Thyroid gland (tissue), 4 donors: ENCODE measurements at places on chromosomes 11 and 22. TPM values are rescaled to one million over a fixed set of nuclear protein-coding genes. Genes with fewer than 3 reads are reported as not detected.

DNA sequence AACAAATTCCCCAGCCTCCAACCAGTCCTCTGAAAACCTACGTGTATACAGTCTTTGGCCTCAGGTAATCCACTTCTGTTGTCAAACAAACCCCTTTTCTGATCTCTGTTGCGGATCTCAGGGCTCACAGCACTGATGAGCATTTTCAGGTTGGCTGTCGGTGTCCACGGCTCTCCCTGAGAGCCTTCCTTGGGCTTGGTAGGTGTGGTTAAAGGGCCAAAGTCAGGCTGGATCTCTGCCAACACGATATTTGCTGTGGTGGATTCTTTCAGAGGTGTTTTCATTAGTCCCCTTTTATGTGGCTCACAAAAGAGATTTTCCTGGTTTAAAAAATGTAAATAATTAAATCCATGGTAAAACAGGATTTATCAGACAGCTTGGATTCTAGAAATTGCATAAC is 2.9 kb downstream of the E2F8 start:
- no peak for DNase-seq

- no peak for DNase-seq
Observed at GRCh38 chr11:109383306-109383705, 38.7 kb upstream of the C11orf87 start.

DNA sequence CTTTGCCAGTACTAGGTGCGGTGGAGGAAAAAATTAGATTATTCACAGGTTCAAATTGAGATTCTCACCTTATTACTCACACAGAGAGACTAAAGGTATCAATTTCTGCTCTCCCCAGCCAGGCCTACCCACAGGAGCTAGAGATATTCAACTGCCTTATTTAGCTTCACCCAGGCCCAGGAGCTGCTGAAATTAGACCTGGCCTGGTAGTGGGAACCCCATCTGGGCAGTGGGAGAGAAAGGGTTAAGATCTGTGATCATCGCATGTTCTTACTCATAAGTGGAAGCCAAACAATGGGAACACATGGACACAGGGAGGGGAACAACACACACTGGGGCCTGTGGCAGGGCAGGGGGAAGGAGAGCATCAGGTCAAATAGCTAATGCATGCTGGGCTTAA is 20.9 kb upstream of the MICAL2 start:
- DNase-seq: no peak

GRCh38 chr22:46051646-46052045 is 74.7 kb upstream of the WNT7B start:
- no peak for DNase-seq

GRCh38 chr11:25860677-25861450 is 471.1 kb upstream of the ANO3 start:
- no peak for DNase-seq

DNA sequence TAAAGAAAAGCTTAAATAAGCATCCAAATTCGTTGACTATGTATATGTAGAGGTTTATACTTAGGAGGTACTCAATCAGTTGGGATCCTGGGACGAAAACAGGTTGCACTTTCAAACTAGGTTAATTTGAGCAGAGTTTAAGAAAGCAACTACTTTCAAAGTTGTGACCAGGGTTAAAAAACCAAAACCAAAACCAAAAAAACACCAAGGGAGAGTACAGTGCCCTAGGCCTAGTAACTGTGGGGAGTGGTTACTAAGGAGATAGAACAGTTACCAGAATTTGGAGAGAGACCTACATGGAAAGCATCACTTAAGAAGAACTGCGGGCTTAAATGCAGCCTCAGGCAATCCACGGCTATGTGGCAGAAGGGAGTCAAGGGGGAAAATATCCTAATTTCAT is 148.3 kb downstream of the JRKL start:
- DNase-seq: no peak

GRCh38 chr11:36339888-36340287 is 43.8 kb downstream of the PRR5L start:
- DNase-seq: no peak

DNA sequence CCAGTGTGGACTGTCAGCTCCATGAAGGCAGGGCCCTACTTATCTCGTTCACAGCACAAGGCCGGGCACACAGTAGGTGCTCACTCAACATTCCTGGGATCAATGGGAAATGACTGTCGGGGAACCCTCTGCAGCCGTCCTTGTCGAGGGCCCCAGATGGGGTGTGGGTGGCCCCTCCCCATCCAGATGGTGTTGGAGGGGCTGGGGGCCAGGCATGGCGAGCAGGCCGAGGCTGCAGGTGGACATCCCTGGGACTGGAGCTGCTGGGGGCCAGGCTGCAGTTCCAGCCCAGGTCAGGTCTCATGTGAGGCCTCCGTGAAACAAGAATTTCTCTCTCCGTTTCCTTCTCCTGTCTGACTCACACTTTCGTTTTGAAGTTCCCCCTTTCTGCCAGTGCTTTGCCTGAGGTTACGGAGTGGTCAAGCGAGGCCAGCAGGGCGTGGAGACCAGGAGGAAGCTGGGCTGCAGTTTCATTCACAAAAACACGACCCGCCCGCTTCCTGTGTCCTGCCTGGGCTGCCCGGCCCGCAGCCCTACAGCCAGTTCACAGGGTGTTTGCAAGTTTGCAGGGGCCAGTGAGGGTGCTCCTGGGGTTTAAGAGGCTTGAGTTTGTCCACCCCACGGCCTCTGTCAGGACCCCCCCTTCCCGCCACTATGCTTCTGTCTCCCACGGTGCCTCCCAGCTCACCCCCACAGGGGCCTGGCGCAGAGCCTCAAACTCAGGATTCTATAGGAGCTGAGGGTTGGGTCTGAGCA is 4.5 kb downstream of the MYEOV start:
- peak; percentile 86 for DNase-seq

DNA sequence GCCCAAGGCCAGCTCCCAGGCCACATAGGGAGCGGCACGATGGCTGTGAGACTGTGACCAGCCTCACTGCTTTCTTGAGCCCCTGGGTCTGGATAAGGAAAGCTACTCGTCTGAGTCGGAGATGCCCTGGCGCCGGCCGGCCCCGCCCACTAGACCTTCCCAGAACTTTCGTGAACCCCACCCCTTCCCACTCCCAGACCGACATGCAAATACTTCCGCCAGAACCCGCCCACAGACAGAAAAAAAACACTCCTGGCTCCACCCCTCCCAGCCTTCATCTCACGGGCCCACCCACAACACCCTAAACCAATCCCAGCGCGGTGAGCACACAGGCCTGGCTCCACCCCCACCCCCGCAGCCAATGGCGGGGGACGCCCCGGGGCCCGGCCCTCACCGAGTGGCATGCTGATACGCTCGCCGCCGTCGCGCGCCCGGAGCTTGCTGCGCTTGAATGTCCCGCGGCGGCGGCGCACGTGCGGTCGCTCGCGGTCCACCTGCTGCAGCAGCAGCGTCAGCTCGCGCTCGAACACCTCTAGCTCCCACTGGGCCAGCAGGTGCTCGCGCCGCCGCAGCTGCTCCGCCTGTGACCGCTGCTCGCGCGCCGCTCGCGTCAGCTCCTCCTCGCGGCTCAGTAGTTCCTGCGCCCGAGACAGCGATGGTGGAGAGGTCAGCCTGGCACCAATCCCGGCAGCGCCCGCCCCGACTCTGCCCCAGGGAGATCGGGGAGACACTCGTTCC is 7.0 kb downstream of the MAP3K11 start:
- peak; percentile 97 for DNase-seq

- DNase-seq: no peak
Observed at GRCh38 chr22:37508431-37508992, 10.7 kb downstream of the CARD10 start.

- DNase-seq: no peak
Observed at GRCh38 chr22:35191412-35191811, 65.9 kb upstream of the HMGXB4 start.

- no peak for DNase-seq
Observed at GRCh38 chr11:124749912-124750311, 2.1 kb downstream of the VSIG2 start.

- DNase-seq: no peak
Observed at GRCh38 chr11:29119707-29120618, 896.9 kb downstream of the KCNA4 start.

GRCh38 chr22:21898354-21898896 is 31.0 kb upstream of the MAPK1 start:
- DNase-seq: no peak

DNA sequence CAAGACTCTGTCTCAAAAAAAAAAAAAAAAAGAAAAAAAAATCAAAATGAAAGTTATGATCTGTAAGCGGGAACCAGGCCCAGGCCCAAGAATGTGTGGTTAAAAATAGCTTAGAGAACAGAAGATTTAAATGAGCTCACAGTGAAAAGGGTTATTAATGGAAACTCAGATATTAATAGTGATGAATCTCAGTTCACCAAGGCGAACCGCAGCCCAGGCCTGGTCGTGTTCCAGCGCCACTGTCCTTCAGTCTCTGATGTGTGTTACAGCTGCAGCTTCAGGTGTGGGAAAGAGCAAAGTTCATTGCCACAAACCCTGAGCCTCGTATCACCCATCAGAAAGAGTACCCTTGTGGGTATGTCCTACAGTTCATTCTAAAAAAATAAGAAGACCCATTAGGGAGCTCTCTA is 107.1 kb downstream of the GAB2 start:
- no peak for DNase-seq

GRCh38 chr11:84655712-84656111 is 971.4 kb downstream of the DLG2 start:
- no peak for DNase-seq

GRCh38 chr22:36010090-36010489 is 18.5 kb downstream of the RBFOX2 start:
- DNase-seq: no peak

DNA sequence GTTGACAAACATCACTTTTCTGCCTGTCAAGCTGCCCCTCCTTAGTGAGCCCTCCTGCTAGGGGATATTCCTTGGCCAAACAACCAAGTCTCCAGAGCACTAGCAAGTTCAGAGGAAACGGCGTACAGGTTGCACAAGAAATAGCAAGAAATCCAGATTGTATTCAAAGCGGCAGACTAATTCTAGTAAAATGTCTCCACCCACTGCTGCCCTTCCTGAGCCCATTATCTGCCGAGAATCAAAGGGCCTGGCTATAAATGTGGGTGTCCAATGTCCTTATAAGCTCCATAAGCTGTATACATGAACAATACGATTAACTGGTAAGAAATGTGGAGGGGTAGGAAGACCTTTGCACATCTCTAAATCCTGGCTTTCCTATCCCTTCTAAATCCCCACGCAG is 44.0 kb upstream of the AKIP1 start:
- DNase-seq: no peak

GRCh38 chr11:79236541-79236971 is 204.3 kb downstream of the TENM4 start:
- DNase-seq: peak; percentile 77

DNA sequence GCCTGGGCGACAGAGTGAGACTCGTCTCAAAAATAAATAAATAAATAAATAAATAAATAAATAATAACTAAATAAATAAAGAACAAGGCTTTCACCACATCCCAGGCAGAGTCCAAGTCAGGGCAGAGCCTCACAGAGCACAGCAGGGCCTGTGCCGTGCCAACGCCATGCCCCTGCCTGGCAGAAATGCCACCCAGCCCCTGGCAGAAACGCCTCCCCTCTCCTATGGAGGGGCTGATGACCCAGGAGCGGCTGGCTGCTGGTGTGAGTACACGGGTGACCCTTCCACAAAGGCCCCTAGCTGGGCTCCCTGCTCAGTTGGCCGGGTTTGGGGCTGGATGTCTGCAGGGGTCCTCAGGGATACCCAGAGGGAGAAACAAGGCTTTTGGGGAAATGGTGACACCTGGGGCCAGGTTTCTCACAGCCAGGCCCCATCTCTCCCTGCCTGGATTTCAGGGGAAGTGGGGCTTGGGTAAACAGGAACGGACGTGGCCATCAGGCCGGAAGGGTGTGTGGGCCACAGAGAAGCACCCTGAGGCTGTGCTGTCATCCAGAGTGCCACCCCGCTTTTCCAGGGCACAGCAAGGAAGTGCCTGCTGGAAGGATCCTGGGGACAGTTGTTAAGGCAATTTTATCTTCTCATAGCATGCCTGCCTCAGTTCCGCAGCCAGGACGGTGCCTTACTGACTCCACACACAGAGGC is 5.1 kb downstream of the BID start:
- DNase-seq: no peak

DNA sequence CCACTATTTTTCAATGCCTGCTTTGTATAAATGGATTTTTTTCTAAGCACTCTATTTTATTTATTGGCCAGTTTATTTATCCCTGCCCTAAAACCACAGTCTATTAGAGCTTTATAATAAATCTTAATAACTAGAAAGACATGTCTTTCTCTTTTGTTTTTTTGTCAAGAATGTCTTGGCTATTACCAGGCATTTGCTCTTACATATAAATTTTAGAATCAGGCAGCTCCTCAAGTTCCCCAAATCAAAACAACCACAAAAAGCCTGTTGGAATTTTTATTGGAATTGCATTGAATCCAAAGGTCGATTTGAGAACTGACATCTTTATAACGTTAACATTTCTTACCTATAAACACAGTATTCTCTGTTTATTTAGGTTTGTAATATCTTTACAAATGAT is 85.8 kb upstream of the SC5D start:
- DNase-seq: no peak

- no peak for DNase-seq
Observed at GRCh38 chr22:19463491-19464469, 15.2 kb downstream of the UFD1 start.

GRCh38 chr11:75677275-75677674 is 8.4 kb upstream of the MAP6 start:
- DNase-seq: no peak

- peak; percentile 38 for DNase-seq
Observed at GRCh38 chr11:47857892-47858543, 9.9 kb upstream of the NUP160 start.

Gene ABTB2
- 1.2 TPM for total RNA-seq

Gene RSF1
- total RNA-seq: 55.0 TPM

Gene FERMT3
- 12.2 TPM for total RNA-seq

Gene JAML
- 2.8 TPM for total RNA-seq

Gene CHRM4
- not detected for total RNA-seq

Gene ADORA2A
- total RNA-seq: 3.0 TPM

Gene CRACR2B
- 17.2 TPM for total RNA-seq

Gene C22orf42
- total RNA-seq: not detected

Gene TRIM51
- not detected for total RNA-seq

Gene ISX
- not detected for total RNA-seq
